ENCODE measurements at places on chromosomes 4 and X. TPM values are rescaled to one million over a fixed set of nuclear protein-coding genes. Genes with fewer than 3 reads are reported as not detected.

The RAB41 gene
- polyA plus RNA-seq: not detected

The XAGE1A gene
- not detected for polyA plus RNA-seq

The STOX2 gene
- not detected for polyA plus RNA-seq

The CRMP1 gene
- polyA plus RNA-seq: not detected

The LARP7 gene
- polyA plus RNA-seq: 32.6 TPM

The XAGE1B gene
- polyA plus RNA-seq: not detected

The FOXP3 gene
- 0.41 TPM for polyA plus RNA-seq

The PLAC8 gene
- 336 TPM for polyA plus RNA-seq
